Activated CD4-positive, alpha-beta T cell treated with anti-CD3 and anti-CD28 coated beads, Interleukin-2, amount 10 ng/mL, durations not matched to agents 24 days and 14 days (primary cell): ENCODE measurements at places on chromosomes 3 and 15. TPM values are rescaled to one million over a fixed set of nuclear protein-coding genes. Genes with fewer than 3 reads are reported as not detected.

- peaks cover 7% of the 10 kb centered on the region for H3K36me3 ChIP-seq
- peaks cover 9% of the 10 kb centered on the region for H3K27me3 ChIP-seq
- H3K4me3 ChIP-seq, result peak overlapping the region; percentile 35
- H3K4me1 ChIP-seq, result peaks cover 42% of the 10 kb centered on the region
- H3K27ac ChIP-seq, result no peak overlapping the region
These were observed 2.6 kb downstream of the MKRN2 start for GRCh38 chr3:12559520-12559919.

DNA sequence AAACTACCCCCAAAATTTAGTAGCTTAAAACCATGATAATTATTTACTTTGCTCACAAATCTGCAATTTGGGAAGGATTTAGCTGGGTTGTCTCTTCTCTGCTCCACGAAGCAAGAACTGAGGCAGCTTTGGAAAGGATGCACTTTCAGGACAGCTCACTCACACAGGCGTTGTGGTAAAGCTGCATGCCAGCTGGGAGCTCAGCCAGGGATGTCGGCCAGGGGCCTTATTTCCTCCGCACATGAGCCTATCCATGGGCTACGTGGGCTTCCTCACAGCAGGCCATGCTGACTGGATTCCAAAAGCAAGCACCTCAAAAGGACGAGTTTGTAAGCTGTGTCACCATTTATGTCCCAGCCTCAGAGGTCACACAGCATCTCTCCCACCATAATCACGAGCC is 301.3 kb upstream of the IGF1R start:
- no peaks in the 10 kb centered on the region for H3K36me3 ChIP-seq
- H3K27ac ChIP-seq, result no peak overlapping the region
- H3K27me3 ChIP-seq, result no peaks in the 10 kb centered on the region
- H3K4me3 ChIP-seq, result no peak overlapping the region
- DNase-seq, result no peak

GRCh38 chr3:46393554-46394434 is 13.1 kb downstream of the CCR5AS start:
- no peaks in the 10 kb centered on the region for H3K36me3 ChIP-seq
- no peak for DNase-seq
- peaks cover 18% of the 10 kb centered on the region for H3K4me1 ChIP-seq
- H3K27ac ChIP-seq, result no peak overlapping the region
- peaks cover 17% of the 10 kb centered on the region for H3K27me3 ChIP-seq

CFAP44 gene
- total RNA-seq, result 2.5 and 2.7 TPM in 2 replicates

CX3CR1 gene
- total RNA-seq, result 0.19 and 0.21 TPM in 2 replicates
